ENCODE measurements at places on chromosomes 7 and 10.

DNA sequence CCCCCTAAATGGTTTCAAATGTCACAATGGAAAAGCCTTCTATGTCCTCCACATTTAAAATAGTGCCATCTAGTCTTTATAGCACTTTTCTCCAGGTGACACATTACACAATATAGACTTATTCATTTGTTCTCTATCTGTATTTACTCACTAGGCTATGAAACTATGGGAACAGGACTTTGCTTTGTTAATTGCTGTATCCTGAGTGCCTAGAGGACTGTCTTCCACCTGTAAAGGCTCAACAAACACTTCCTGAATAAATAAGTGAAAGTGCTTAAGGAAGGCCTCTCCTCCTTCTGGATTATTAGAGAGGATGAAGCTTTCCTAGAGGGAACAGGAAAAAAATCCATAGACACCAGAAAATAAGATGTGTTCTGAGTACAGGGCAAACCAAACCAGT, 397.6 kb upstream of the LRRN3 start:
- DNase-seq: no peak

DNA sequence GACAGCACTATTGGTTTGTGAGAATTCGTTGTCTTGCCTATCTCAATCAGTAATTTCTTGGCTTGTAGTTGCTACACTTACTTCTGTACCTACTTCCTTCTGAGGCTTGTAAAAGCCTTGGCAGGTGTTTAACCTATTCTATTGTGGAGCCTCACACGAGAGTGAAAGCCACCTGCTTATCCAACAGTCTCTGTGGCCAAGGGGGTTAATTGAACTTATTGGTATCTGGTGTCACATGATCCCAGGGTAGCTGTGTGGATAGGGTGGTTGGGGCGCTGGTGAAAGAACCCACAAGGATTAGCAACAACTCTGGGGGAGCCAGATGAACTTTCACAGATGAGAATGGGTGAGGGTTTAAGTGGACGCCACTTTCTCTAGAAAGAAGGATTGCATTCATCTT, 13.9 kb upstream of the ATP6V0E2 start:
- no peak for DNase-seq

DNA sequence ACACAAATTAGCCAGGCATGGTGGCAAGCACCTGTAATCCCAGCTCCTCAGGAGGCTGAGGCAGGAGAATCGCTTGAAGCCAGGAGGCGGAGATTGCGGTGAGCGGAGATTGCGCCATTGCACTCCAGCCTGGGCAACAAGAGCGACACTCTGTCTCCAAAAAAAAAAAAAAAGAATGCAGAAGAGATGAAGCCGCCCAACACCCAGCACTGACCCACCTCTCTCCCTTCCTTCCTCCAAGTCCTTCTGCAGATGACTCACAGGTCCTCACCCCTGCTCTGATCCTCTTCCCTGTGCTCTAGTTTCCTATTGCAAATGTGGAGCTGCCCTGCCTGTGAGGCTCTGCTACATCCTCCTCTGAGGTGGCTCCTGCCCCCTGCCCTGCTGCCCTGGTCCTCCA, 22.0 kb upstream of the OPALIN start:
- peak; percentile 81 for DNase-seq

GRCh38 chr10:1545524-1545923, 191.8 kb downstream of the ADARB2 start:
- no peak for DNase-seq

DNA sequence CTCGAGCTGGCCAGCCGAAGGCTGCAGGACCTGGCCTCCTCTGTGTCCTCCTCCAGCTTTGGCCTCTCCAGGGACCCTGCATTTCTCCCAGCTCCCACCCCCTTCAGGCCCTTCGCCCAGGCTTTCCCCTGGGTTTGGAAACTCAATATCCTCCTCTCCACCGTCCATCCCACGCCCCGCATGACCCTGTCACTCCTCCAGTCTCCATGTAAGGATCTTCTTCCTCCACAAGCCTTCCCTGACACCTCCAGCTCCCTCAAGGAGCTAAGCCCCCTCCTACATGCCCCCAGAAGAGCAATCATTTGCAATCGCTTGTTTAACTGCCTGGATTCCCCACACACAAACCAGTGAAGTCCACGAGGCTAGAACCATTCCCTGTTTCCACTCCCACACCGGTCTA, 24.6 kb upstream of the TMEM213 start:
- no peak for DNase-seq

- DNase-seq: no peak
These were observed 73.4 kb downstream of the ALOX5 start for GRCh38 chr10:45447416-45447815.

GRCh38 chr7:22762866-22763265, 35.9 kb downstream of the IL6 start:
- DNase-seq: no peak

DNA sequence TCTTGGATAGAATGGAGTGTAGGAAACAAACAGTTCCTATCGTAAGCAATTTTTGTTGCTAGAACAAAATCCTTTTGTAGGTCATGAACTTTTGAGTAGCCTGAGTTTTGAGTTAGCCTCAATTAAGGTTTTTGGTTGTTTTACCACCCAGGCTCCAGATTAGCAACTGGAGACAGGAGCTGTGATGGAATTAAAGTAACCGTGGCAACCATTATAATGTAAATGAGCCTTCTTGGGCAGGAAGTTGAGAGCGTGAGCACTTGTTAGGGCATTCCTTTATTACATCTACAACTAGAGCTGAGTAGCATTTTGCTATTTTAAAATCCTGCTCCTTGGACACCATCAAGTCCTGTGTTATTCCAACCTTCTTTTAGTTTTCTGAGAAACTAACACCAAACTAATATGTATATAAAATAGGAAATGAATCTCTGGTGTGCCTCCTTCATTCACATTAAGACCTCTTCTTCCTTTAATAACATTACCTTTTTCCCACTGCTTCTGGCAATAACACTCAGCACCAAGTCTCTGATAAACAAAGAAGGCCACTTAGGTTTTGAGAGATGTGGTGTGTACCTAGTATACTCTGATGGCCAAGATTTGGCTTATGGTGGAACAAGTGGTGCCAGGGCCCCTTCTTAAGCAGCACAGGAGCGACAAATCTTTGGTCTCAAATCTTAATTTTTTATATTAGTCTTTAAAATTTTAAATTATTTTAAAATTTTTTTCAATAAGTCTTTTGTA, 34.0 kb downstream of the AHCYL2 start:
- no peak for DNase-seq

DNA sequence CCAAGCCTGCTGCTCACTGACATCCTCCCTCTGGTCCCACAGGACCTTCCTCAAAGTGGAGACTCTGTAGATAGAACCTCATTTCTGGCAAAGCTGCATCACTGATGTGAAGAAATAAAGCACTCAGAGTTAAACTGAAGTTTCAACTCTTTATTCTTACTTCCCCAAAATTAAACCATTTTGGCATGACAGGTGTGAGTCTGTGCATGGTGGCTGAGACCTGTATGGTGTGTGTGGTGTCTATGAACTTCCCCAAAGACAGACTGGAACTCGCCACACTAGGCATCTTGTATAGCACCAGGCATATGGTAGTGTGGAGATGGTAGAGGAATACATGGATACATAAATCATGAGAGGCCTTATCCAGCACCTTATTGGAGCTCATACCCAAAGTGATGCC, 6.6 kb upstream of the WDFY4 start:
- no peak for DNase-seq

GRCh38 chr10:58796242-58796641, 283.6 kb downstream of the BICC1 start:
- no peak for DNase-seq

GRCh38 chr10:102455893-102456471, 4.6 kb upstream of the C10orf95 start:
- no peak for DNase-seq

DNA sequence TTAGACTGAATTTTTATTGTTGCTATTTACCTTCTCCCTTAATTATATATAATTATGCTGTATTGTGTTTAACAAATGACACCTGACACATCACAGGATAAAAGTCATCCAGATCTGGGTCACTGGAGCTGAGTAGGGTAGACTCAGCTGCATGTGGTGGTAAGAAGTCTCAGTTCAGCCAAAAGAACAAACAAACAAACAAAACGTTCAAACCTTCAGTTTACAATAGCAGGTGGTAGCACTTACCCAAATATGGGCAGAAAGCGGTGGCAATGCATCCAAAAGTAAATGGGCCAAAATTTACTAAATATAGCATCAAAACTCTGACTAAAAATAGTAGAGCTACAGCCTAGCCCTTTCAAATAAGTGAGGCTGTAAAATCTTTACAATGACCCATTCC, 42.2 kb downstream of the ZWINT start:
- no peak for DNase-seq

DNA sequence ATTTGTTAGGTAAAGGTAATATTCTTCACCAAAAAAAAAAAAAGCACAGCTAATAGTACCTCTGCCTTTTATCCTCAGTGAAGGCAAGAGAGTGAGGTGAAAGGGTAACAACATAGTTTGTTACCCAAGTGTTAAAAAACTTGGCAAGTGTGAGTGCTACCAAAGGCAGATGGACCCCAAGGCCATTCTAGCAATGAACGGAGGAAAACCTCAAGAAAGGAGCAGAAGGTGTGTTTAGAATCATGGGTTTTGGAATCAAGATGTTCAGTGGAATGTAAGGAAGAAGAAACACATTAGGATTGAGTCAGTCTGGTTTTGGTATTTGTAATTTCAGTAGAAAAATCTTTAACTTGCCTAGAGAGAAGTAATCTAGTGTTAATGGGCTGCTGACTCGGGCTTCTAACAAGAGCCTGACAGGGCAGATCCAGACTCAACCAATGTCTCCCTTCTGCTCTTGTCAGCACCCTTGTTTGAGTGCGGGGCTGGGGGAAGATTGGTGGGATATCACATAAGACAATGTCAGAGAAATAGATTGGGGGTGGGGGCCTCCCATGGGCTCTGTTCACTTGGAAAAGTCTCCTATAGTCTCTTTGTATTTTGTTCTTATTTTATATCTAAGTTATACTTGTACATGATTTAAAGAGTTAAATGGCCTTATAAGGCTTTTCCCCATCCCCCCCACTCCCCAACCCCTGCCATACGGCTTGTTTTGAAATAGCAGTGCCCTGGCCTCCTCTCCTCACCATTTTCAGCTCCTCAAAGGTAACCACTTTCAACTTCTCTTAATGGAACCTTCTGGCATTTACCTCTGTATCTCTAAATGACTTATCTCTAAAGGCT, 44.4 kb downstream of the SCD start:
- no peak for DNase-seq

DNA sequence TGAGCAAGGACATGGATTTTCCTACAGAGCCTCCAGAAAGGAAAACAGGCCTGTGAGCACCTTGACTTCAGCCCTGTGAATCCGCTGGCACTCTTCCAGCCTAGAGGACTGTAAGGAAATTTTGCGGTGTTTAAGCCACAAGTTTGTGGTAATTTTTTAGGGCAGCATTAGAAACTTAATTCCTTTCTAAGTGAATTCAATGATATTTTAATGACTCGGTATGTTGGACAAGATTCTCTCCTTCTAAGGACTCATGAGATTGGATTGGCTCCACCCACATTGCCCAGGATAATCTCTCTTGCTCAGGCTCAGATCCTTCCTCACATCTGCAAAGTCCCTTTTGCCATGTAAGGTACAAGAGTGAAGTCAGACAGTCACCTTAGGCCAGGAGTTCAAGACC, 4.5 kb downstream of the LYZL2 start:
- DNase-seq: no peak

DNA sequence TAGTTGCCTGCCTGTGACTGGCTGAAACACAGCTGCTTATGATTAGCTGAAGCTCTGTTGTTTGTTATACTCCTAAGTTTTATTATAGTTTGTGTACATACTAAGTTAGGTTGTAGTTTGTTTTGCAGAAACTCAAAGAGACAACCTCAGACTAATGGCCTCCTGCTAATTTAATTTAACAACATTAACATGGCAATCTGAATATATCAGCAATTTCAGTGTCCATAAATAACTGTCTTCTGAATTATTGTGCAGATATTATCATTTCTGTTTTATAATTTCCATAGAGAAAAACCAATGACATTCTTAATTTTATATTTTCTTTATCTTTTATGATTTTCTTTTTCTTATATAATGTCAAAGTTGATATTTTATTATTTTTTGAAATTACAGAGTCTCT, 298.1 kb upstream of the PLXDC2 start:
- no peak for DNase-seq

DNA sequence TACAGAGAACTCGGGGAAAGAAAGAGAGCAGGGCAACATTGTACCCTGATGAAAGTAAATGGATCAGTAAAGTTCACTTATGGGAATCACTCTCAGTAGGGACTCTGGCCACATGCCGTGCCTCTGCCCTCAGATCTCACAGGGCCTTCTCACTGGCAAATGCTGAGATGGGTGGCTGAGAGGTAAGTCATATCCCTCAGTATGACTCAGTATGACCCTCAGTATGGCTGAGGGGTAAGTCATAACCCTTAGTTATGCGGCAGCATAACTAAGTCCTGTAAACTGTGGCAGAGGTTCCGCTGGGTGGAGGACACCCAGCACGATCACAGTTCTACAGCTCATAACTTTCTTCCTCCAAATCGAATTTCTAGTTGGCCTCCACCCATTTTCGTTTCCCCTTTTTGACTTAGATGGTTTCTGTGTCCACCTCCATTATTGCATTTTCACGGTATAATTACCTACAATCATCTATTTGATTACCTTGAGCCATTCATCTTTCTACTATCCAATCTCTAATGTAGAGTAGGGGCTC, 26.5 kb upstream of the WNT16 start:
- no peak for DNase-seq

DNA sequence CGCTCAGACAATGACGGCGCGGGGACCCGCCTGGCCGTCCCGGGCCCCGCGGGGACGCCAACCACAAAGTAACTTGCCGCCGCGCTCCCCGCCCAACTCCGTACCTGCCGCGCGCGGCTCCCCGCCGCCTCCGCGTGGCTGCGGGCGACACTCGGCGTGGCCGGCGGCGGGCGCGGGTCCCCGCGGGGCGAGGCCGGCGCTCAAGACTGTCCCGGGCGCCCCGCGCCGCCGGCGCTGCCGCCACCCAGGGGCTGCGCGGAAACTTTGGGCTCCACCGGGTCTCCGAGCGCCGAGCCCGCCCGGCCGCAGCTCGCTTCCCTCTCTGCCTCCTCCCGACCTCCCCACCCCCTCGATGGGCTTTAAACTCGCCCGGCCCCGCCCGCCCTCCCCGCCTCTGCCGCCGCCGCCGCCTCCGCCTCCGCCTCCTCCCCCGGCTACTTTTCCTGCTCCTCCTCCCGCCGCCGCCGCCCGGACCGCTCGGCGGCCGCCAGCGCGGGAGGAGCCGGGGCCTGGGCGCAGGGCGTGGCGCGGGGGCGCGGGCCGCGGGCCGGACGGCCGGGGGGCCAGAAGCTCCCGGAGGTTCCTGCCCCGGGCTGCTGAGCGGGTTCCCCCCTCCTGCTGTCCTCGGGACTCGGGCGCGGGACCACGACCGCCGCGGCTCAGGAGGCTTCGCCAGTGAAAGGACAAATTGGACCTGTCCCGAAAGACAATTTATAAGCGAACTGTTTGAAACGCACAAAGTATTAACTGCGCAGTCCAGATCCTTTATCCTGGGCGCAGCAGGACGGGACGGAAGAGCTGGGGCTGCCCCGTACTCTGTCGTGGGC, 10.6 kb upstream of the GRB10 start:
- no peak for DNase-seq

DNA sequence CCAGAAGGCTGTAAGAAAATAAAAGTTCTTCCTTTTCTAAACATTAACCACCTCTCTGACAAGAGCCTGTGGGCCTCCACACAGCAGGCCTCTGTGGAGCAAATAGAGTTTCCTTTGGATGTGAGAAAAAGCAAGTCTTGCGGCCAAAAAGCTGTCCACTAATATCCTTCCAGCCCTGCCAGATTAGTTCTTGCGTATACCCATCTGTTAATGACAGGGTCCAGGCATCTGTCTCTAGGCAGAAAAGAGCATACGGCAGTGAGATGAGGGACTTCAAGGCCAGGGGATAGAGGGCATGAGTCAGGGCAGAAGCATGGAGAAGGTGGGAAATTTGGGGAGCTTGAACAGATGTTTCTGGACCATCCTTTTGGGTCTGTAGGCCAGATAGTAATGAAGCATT, 164.9 kb downstream of the NSUN6 start:
- DNase-seq: no peak
